PC-3 (cell line): ENCODE measurements at places on chromosomes 4 and X.

- no peak for DNase-seq
Measured at GRCh38 chr4:54165011-54165410, 64.1 kb upstream of the PDGFRA start.

DNA sequence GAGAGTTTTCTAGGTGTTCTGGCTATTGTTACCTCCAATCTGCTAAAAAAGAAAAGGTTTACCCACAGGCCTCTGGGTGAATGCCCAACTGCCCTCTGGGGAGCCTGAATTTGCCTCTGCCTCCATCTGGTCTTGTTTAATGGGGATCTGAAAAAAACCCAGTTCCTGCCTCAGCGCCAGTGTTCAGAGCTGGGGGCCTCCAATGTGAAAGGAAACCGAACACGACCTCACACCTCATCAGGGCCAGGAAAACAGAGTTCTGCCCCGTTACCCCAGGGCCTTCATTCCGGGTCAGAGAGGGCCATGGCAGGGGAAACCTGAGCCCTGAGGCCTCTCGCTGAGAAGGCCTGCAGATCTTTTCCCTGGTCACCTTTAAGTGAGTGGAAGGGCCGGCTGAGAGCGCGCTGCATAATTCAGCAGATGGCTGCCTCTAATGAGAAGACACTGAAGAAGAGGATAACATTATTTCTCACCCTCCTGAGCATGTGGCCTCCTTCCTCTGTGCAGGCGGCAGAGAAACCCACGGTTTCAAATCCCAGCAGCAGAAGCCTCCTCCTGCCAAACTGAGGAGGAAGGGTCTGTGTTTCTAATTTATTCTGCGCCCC lies 6.8 kb downstream of the SEPTIN6 start:
- no peak for DNase-seq

DNA sequence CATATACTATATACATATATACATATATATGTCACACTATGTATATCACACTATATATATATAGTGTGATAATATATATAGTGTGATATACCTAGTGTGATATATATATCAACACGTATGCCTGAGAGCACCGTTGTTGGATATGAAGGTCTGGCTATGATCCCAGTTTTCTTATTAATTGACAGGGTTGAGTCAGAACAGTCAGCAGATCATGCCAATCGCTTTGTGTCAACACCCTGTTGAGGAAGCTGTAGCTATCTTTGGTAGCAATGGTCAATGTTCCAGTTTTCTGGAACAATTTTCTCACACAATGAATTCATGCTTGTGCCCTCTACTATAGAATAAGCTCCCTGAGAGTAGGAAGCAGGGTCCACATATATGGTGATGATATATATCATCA lies 496.0 kb upstream of the AGA start:
- DNase-seq: peak; percentile 16

- DNase-seq: no peak
Measured at GRCh38 chrX:40661489-40661888, 14.1 kb upstream of the CXorf38 start.

- DNase-seq: peak; percentile 19
Measured at GRCh38 chrX:129529685-129530281, 6.5 kb upstream of the SMARCA1 start.

GRCh38 chr4:129384974-129385373 lies 289.0 kb downstream of the C4orf33 start:
- no peak for DNase-seq

DNA sequence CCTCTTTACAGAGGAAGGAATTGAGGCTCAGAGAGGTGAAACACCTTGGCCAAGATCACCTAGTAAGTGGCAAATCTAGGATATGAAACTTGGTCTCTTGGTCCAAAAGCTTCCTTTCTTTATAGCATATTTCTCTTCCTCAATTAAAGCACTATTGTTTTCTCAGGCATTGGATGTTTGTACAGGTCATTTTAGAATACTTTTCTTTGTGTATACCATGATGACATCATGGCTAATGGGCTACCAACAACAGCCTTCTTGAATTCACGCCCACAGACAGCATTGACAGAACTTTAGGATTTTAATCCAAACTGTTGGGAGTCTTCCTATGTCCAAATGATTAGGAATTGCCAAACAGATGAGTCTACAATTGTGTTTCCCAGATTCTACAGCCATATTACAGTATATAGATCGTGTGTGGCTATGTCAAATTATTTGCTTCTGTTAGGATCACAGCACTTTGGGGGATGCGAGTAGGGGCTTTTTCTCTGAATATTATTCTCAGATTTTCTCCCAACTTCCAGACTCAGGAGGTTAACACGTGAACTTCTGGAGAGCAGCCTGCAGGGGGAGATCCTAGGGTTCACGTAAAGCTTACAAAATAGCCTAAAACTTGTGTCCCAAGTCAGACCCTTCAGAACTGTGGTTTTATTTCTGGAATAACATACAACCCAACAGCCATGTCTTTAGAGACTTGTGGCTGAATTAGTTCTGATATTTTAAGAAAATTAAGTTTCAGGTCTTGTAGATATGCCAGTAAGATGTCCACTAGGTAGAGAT lies 191.8 kb downstream of the SHROOM3 start:
- peak; percentile 26 for DNase-seq

GRCh38 chrX:129875669-129876068 lies 30.3 kb upstream of the UTP14A start:
- DNase-seq: peak; percentile 60

GRCh38 chrX:110509755-110510532 lies 151.3 kb downstream of the RTL9 start:
- peak; percentile 5 for DNase-seq

GRCh38 chr4:88754796-88755195 lies 57.2 kb upstream of the NAP1L5 start:
- no peak for DNase-seq
